Activated T-helper 1 cell treated with Interleukin-2 at 50 U/mL for 16 hours (primary cell): ENCODE measurements at places on chromosomes 3 and 15.

- DNase-seq, result no peak
These were observed 209.5 kb upstream of the SUCLG2 start for GRCh38 chr3:67863869-67864268.

DNA sequence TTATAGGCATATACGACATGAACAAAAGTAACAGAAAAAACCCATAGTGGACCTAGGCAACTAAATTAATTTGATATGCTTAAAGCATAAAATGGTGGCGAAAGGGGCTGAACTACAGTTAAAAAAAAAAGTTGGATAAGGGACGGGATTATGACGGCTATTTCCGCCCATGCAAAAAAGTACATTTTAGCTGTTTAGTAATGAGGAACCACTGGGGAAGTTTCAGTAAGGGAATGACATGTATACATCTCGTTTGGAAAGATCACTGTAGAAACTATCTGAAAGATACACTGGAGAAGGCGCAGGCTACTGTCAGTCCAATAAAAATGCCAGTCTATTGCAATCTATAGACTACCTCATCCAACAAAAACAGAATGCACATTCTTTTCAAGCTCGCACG lies 65.6 kb downstream of the ZNF148 start:
- DNase-seq, result no peak

DNA sequence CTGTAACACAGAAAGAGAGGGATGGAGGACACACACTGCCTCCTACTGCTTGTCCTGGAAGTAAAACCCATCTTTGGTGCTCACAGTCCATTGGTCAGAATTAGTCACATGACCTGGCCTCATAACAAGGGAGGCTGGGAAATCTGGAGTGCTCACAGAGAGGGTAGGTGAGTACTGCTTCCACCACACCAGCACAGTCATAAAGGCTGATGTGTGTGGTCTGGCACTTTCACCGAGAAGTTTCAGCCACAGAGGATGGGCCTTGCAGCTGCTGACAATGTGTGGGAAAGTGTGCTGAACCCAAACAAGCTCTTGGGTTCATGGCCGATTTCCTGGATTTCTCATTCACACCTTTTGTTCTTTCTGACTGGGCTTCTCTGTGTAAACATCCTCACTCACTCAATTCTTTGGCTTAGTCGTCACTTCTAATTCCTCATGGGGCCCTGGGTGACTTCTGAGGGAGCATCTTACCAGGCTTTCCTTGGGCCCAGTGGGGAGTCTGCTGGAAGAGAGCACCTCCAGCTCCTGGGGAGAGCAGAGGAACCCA lies 100.7 kb downstream of the ASB7 start:
- no peak for DNase-seq

- DNase-seq, result no peak
These were observed 192.1 kb downstream of the RORA start for GRCh38 chr15:61037031-61037430.

GRCh38 chr15:89575656-89576416 lies 567 bp downstream of the TICRR start:
- DNase-seq, result no peak

DNA sequence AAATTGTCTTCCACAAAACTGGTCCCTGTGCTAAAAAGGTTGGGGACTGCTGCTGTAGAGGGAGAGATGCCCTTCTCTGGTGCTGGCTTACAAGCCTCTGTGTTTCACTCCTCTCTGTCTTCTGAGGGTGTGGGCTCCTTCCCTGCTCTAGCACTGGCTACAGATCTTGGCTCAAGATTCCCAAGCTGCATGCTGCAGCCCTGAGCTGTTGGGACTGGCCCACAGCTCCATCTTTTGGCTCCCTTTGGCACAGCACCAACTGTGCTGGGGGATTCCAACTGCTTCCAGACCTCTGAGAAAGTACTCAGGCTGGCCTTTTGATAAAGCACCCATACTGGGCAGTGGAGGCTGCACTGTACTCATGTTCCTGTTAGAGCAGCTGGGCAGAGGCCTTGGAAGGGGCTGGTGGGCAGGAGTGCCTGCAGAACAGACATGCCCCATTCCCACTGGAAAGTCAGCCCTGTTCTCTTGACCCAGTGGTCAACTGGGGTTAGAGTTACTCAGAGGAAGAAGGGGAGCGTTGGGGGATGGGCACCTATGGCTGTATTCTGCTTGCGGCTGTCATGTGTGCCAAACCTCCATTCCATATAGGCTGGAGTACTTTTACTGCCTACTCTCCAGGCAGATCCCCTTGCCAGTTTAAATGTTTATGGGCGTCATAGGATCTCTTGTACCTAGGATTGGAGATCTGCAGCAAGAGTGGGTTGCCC lies 55.7 kb downstream of the GALK2 start:
- DNase-seq, result no peak

DNA sequence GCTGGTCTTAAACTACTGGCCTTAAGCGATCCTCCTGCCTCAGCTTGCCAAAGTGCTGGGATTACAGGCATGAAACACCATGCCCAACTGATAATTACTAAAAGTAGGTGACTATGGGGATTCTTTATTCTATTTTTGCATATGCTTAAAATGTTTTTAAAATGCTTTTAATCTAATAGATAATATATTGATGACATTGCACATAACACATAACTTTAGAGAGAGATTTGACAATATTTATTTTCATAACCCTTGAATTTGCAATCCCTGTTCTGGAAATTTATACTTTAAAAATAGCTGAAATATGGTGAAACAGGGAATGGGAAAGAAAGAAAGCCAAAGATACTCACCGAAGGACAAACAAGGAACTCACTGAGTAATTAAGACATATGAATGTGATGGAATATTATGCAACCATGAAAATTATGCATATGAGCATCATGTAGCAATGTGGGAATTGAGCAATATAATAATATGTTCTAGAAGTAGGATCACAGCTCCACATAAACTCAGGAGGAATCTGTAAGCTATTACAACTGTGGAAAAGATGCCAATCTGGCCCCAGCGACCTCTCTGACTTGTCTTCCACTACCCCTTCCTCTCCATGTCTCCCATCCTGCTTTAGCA lies 2.0 kb downstream of the LRRC31 start:
- DNase-seq, result no peak

GRCh38 chr3:14740983-14741382 lies 66.0 kb downstream of the C3orf20 start:
- DNase-seq, result no peak

DNA sequence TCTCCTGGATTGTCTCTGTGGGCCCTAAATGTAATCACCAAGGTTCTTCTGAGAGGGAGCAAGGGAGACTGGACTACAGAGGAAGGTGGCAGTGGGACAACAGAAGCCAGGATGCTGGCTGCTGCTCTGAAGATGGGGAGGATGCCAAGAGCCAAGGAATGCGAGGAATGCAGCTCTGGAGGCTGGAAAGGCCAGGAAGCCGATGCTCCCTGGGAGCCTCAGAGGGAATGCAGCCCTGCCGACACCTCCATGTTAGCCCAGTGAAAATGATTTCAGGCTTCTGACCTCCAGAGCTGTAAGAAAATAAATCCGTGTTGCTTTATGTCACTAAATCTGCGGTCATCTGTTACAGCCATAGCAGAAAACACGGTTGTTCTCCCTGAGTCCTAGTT lies 44.1 kb downstream of the UMPS start:
- no peak for DNase-seq

GRCh38 chr3:126340596-126340942 lies 16.6 kb downstream of the KLF15 start:
- DNase-seq, result no peak

DNA sequence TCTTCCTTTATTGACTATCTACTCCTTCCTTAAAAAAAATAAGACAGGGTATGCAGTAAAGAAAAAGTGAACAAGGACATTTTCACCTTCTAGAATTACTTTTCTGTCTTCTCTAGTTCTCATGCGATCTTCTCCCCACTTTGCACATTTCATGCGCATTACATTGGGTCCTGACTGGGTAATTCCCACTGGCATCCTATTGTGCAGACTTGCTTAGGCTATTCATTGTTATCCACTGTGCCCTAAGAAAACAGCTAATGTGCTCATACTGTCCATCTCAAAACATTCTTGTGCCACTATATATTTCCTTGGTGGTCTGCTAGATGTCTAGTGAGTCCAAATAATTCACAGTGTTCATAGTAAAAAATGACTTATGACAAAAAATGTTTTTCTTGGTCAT lies 447.4 kb upstream of the ROBO1 start:
- no peak for DNase-seq

GRCh38 chr15:55245059-55245458 lies 44.6 kb downstream of the RAB27A start:
- no peak for DNase-seq

GRCh38 chr3:13086531-13086981 lies 13.3 kb upstream of the IQSEC1 start:
- DNase-seq, result no peak

GRCh38 chr3:61783993-61784718 lies 222.8 kb downstream of the PTPRG start:
- DNase-seq, result no peak

DNA sequence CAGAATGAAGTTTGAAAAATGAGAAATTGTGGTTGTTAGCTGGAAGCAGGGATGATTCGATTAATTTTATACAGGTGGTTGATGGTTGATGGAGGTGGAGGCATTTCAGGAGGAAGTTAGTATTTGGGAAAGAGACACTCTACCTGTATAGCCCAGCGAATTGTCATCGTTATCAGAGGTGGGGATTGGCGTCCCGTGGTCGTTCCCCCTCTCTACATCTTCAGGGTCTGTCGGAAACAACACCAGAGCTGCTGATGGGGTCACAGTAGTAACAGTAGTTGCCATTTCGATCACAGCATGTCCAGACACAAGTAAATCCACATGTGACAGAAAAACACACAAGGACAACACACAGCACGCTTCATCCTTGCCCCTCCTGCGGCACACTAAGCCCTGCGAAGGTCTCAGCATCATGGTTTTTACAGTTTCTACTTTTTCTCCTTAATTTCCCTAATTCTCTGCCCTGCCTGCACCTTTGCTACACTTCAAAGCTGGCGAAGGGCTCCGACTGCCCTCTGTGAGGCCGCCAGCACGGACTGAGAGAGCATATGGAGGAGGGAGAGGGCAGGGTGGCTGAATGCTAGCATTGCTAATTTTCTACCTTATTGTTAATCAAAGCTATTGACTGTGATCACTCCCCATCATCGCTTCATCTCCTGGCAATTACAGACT lies 642.3 kb downstream of the ROBO1 start:
- DNase-seq, result no peak

DNA sequence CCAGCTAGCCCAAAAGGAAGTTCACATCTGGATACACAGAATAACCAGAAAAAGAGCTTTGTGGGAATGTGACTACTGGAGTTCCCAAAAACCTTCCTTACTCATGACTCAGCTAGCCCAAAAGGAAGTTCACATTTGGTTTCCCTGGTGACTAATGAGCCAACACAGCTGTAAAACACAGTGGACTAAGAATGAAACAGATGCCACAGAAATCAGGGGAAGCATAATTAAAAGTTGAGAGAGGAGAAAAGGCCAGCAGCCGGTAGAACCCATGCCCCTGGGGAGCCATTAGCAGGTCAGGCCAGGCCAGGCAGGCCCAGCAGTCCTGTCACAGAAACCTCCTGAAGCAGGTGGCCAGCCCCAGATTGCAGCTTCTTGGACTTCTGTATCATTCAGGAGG lies 130.3 kb downstream of the GHSR start:
- no peak for DNase-seq

- DNase-seq, result no peak
These were observed 88.4 kb upstream of the TBC1D5 start for GRCh38 chr3:17830788-17831187.

- no peak for DNase-seq
These were observed 1294.1 kb downstream of the NSUN3 start for GRCh38 chr3:95356764-95357501.

- no peak for DNase-seq
These were observed 91.6 kb downstream of the NR2F2 start for GRCh38 chr15:96422125-96422524.

GRCh38 chr3:179292450-179292849 lies 30.4 kb upstream of the ZNF639 start:
- DNase-seq, result no peak

DNA sequence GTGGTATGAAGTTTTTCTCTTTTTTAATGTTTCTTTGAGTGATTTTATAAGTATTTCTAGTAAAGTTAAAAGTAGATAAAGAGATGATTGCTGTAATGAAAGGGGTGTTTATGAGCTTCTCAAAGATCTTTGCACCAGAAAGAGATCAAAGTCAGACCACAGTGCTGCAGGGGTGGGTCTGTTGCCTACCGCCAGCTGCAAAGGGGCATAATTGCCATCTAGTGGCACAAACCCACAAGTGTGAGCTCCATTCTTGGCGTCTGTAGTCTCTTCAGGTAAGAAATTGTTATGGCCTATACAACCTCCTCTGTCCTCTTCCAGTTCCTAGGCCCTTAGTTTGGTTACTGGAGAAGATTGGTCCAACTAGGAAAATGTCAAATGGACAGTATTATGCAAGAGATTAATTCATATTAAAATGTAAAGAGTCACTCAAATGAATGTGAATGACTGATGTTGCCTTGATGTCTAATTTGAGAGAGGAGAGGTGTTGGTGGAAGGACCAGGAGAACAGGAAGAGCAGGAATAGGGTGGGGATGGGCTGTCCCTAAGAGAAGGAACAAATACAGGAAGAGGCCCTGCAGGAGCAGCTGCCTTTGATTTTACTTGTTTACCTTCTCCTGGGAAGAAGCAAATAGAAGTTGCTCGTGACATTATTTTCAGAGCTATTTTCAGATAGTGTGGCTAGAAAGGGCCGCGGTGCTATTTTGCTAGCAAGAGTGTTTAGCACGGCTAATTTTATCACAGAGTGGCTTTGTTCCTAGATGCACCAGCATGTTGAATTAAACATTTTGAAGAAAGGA lies 53.0 kb upstream of the GSK3B start:
- DNase-seq, result peak; percentile 13
